SK-N-SH (cell line): ENCODE measurements at places on chromosomes 13 and 19. TPM values are rescaled to one million over a fixed set of nuclear protein-coding genes. Genes with fewer than 3 reads are reported as not detected.
A peak's percentile ranks its signal among the peaks of the same experiment; 100 is the strongest.

Gene LYL1
- 1.1 and 2.2 TPM in 2 replicates for polyA plus RNA-seq

Gene LATS2
- 19.6 and 19.7 TPM in 2 replicates for polyA plus RNA-seq

Gene ZNF225
- 1.2 and 1.3 TPM in 2 replicates for polyA plus RNA-seq

Gene PCDH8
- polyA plus RNA-seq: not detected in 2 replicates

Gene RBM42
- polyA plus RNA-seq: 48.5 and 69.9 TPM in 2 replicates

Gene SHISA2
- polyA plus RNA-seq: not detected in 2 replicates

Gene ZNF57
- polyA plus RNA-seq: 2.1 and 3.2 TPM in 2 replicates

DNA sequence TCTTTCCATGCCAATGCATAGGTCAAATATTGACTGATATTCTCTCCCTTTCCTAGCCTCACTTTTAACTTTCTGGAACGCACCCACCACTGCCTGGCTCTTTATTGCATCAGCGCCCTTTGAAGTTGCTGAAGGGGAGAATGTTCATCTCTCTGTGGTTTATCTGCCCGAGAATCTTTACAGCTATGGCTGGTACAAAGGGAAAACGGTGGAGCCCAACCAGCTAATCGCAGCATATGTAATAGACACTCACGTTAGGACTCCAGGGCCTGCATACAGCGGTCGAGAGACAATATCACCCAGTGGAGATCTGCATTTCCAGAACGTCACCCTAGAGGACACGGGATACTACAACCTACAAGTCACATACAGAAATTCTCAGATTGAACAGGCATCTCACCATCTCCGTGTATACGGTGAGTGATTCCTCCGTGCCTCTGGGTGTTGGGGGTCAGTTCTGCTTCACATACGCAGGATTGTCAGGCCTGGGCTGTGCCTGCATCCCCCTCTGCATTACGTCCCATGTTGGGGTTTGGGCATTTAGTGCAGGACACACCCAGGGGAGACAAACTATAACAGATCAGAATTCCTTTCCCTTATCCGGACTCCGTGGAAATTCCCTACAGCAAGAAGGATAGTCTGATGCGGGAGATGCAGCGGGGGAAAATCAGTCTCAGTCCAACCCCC, 1.3 kb downstream of the CEACAM21 start:
- DNase-seq: no peak

- peak; percentile 86 for DNase-seq
Measured at GRCh38 chr19:42216653-42217519, 591 bp downstream of the DEDD2 start.

- DNase-seq: no peak
Measured at GRCh38 chr19:5717215-5717935, 2.6 kb downstream of the LONP1 start.

GRCh38 chr13:65943708-65944107, 1286.4 kb downstream of the PCDH9 start:
- no peak for DNase-seq

DNA sequence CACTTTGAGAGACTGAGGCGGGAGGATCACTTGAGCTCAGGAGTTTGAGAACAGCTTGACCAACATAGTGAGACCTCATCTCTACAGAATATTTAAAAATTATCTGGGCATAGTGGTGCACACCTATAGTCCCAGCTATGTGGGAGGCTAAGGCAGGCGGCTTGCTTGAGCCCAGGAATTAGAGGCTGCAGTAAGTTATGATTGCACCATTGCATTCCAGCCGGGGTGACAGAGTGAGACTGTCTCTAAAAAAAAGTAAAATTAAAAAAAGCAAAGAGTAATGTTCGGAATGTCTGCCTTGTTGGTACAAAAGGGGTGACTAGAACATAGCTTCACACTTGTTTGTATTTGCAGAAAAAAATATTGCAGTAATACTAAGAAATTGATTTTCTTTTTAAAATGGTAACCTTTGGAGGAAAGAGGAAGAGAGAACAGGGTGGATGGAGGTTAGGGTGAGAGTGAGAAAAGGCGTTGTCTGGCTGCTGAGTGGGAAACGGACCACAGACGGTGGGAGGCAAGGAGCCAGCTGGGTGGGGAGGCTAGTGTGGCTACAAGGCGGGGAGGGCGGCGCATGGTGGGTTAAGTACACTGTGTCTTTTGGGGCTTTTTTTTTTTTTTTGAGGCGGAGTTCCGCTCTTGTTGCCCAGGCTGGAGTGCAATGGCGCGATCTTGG, 10.2 kb downstream of the PPP1R14A start:
- DNase-seq: no peak

GRCh38 chr13:72634859-72635258, 92.6 kb downstream of the MZT1 start:
- DNase-seq: no peak

GRCh38 chr13:109869312-109870237, 83.2 kb upstream of the IRS2 start:
- DNase-seq: peak; percentile 86

- no peak for DNase-seq
Measured at GRCh38 chr19:6217752-6218334, 61.9 kb downstream of the MLLT1 start.

GRCh38 chr13:105345131-105345530, 1190.3 kb downstream of the EFNB2 start:
- DNase-seq: no peak

DNA sequence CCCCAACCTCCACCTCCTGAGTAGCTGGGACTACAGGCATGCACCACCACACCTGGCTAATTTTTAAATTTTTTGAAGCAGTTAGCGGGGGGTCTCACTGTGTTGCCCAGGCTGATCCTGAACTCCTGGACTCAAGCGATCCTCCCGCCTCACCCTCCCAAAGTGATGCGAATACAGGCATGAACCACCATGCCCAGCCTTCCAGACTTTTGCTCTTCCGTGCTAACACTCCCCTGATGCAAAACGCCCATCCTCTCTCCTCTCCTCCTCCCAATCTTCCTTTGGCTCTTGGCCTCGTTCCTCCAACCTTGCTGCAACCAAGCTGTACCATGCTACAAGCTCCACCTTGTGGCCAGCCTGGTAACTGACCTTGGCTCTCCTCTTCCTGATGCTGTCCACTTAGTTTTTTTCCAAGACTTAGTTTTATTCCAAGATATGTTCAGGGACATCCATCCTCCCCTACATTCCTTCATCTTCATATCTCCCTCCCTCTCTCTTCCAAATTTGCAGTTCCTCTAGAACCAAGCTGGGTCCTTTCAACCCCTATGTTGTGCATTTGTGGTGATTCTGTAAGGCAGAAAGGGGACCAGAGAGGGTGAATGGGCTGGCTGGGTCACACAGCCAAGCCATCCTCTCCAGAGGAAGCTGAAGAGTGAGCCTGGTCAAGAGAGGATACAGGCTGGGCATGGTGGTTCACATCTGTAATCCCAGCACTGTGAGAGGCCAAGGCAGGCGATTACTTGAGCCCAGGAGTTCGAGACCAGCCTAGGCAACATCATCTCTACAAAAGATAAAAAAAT, 32.8 kb downstream of the TINCR start:
- peak; percentile 44 for DNase-seq

- no peak for DNase-seq
Measured at GRCh38 chr13:105231579-105231978, 1303.9 kb downstream of the EFNB2 start.

GRCh38 chr19:42363614-42364346, 26.3 kb downstream of the CNFN start:
- DNase-seq: no peak
